Bronchial epithelial cell (primary cell): ENCODE measurements at places on chromosomes 12 and 14. TPM values are rescaled to one million over a fixed set of nuclear protein-coding genes. Genes with fewer than 3 reads are reported as not detected.

Gene KRT5
- 6,770 and 10,597 TPM in 2 replicates for total RNA-seq

DNA sequence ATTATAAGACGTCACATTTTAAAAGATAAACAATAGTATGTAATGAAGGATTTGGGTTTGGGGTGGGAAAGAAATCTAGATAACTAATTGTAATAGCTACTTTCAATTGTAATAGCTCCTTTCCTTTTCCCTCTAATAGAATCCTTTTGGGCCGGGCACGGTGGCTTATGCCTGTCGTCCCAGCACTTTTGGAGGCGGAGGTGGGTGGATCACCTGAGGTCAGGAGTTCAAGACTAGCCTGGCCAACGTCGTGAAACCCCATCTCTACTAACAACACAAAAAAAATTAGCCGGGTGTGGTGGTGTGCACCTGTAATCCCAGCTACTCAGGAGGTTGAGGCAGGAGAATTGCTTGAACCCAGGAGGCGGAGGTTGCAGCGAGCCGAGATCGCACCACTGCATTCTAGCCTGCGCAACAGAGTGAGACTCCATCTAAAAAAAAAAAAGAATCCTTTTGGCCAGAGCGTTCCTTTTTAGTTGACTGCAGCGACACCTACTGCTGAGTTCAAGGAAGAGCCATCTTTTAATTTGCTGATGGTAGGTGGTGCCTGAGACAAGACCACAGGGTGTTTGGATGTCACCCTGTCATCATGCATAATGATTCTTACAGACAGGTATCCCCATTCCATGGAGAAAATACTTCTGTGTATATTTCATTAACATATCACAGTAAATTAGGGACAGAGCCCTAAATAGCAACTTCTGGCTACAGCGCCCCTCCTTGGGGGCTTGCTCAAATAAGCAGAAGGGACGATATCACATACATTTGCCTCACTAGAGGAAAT is 79.5 kb downstream of the ARMH4 start:
- DNase-seq, result peak; percentile 65

DNA sequence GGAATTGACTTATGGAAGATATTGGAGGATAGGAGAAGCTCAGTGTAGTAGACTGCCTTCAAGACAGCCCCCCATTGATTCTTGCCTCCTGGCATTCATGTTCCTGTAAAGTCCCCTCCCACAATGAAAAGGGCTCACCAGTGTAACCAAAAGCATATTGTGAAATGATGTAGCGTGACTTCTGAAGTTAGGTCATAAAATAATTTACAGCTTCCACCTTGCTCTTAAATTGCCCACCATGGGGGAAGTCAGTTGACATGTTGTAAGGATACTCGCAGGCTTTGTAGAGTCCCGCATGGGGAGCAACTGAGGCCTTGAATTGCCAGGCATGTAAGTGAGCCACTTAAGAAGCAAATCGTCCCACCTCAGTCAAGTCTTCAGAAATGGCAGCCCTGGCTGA is 25.1 kb downstream of the GTSF1 start:
- DNase-seq, result no peak

DNA sequence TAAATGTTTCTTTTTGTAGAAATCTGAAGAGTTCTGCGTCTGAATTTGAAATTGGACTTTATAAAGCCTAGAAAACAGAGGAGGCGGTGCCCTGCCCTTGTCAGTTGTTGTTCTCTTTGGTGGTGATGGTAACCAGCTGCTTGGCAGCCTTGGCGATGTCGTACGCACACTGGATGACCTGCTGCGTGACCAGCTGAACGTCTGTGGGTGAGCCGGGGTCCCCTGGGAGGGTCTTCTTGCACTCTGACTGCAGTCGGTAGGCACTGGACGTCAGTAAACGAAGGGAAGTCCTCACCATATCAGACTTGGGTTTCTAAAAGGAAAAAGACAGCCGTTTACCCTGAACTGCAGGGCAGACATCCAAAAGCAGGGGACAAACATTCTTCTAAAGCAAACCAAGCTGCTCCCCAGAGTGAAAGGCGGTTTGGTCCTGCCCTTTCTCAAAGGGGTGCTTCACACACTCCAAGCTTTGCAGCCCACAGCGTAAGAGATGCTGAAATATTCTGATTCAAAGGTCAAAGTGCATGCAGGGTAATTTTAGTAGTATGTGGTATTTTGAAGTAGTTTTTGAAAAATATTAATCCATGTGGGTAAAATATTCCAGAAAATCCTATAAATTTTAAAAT is 32.9 kb downstream of the TCHP start:
- DNase-seq, result no peak

DNA sequence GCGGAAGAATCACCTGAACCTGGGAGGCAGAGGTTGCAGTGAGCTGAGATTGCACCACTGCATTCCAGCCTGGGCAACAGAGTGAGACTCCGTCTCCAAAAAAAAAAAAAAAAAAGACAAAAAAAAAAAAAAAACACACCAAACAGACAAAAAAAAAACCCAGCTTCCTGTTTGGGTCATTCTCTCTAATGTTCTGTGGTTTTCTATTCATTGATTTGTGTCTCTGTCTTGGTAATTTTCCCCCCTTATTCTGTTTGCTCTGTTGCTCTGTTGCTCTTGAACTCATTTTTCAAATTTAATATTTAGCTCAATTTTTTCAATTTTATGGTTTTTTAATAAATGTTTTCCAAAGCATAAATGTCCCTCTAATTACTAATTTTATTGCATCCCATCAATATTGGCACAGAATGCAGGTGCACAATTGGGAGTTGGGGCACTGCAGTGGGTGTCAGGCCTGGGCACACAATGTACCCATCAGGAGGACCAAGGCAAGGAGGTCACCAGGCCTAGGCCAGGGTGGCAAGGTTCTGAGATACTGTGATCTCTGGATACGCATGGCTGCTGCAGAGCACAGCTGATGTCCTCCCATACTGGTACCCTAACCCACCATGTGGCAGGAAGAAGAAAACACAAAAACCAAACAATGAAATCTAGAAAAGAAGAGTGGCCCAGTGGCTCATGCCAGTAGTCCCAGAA is 8.0 kb upstream of the GNPTAB start:
- DNase-seq, result no peak

DNA sequence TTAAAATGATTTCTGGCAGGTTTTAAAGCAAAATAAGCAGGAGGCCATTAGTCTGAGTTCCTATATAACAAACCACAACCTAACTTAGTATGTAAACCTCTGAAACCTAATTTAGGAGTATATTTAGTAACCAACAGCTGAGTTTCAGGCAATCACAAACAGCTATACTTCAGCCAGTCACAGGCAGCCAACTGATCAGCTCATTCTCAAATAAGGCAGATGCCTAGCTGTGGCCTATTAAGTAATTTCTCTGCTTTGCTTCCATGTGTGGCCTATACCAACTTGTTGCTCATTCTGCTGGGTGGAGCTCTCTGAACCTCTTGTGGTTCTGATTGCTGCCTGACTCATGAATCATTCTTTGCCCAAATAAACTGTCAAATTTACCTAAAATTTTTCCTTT is 408.9 kb upstream of the FBXO33 start:
- peak; percentile 6 for DNase-seq

GRCh38 chr14:49417790-49418189 is 168.4 kb downstream of the RPS29 start:
- DNase-seq, result no peak

Gene UTP20
- total RNA-seq, result 4.9 and 9.2 TPM in 2 replicates

Gene MED6
- total RNA-seq, result 31.6 and 33.4 TPM in 2 replicates

DNA sequence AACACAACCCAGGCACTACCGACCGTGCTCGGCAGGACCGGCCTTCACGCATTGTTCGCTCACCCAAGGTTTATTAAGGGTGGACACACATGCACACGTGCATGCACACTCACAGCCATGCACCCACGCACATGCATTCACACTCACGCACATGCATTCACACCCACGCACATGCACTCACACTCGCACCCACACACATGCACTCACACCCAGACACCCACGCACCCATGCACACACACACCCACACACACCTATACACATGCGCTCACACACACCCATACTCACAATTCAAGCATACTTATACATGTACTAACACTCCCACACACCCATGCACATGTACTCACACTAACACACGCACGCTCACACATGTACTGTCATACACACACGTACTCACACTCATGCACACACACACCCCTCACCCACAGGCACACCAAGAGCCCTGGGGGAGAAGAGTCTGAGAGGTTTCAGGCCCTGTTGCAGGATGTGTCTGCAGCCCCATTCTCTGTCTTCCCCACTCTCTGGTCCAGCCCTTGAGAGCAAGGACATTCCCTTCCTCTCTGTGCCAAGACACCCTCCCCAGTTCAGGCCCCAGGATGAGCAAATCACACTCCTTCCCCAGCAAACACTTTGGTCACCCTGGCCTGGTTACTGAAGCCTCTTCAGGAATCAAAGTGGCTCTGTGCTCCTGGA is 49.4 kb upstream of the BCL11B start:
- DNase-seq, result no peak

DNA sequence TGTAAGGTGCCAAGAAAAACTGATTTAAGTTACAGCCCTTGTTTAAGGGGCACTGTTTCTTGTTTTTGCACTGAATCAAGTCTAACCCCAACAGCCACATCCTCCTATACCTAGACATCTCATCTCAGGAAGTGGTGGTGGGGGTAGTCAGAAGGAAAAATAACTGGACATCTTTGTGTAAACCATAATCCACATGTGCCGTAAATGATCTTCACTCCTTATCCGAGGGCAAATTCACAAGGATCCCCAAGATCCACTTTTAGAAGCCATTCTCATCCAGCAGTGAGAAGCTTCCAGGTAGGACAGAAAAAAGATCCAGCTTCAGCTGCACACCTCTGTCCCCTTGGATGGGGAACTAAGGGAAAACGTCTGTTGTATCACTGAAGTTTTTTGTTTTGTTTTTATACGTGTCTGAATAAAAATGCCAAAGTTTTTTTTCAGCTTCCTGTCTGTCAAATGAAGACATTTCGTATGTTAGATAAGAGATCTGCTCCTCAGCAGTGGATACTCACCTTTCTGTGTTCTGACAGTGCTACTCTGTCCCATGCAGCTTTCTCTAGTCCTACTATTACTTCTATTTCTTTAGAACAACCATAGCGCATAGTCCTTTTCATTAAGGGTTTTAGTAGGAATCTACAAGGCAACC is 1.2 kb upstream of the PA2G4 start:
- no peak for DNase-seq

Gene POTEM
- not detected in 2 replicates for total RNA-seq

DNA sequence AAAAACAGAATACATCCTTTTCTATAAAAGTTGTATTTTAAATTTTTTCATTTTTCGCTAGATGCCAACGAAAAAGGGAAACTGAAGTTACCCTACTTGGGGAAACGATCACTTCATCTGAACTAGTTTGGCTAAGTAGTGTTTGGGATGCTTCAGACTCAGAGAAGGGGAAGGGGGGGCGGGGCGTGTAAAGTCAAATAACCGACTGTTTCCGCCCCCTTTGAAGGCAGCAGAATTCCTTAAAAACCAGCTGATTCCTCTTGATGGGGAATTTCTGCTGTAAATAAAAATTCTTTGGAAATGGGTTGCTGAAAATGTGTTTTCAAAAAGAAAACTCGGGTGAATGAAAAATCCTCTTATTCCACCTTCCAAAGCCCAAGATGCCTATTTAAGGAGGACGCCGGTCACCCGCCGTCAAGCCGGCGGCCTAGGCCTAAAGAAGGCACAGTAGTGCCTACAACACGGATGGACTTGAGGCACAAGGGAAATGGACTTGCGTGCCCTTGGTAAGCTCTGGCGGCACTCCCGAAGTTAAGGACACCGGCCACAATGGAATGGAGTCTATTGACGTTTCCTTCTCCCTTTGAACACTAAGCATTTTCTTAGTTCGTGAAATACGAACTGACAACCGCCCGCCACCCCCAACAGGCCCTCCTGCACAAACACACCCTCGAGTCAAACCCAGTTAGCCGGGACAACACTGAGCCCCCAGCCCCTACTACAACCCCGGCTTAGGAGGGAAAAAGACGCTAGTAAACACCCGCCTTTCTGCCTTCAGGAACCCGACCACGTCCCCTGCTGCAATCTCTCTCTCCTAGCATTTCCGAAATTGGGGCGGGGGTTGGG is 1.9 kb downstream of the ATXN2 start:
- peak; percentile 39 for DNase-seq

DNA sequence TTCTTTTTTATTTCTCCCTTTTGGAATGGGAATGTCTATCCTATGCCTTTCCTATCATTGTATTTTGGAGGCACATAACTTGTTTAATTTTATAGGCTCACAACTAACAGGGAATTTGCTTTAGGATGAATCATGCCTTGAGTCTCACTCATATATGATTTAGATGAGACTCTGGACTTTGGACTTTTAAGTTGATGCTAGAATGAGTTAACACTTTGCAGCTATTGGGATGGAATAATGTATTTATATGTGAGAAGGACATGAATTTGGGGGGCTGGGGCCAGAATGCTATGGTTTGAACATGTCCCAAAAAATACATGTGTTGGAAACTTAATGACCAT is 365.3 kb downstream of the ZFP36L1 start:
- DNase-seq, result no peak

Gene GAS2L3
- total RNA-seq, result 0.53 and 1.0 TPM in 2 replicates

- peak; percentile 74 for DNase-seq
These were observed 9.3 kb upstream of the USP15 start for GRCh38 chr12:62250671-62251608.

GRCh38 chr12:2083561-2083960 is 30.8 kb downstream of the CACNA1C start:
- DNase-seq, result no peak

Gene SDR9C7
- 0.26 and 4.9 TPM in 2 replicates for total RNA-seq

Gene CACNA1C
- not detected in 2 replicates for total RNA-seq

GRCh38 chr12:6828781-6829535 is 751 bp downstream of the P3H3 start:
- DNase-seq, result no peak

Gene SLC25A21
- total RNA-seq, result 0.53 and 0.64 TPM in 2 replicates

- peak; percentile 52 for DNase-seq
These were observed 26.7 kb downstream of the ST8SIA1 start for GRCh38 chr12:22307811-22308210.

DNA sequence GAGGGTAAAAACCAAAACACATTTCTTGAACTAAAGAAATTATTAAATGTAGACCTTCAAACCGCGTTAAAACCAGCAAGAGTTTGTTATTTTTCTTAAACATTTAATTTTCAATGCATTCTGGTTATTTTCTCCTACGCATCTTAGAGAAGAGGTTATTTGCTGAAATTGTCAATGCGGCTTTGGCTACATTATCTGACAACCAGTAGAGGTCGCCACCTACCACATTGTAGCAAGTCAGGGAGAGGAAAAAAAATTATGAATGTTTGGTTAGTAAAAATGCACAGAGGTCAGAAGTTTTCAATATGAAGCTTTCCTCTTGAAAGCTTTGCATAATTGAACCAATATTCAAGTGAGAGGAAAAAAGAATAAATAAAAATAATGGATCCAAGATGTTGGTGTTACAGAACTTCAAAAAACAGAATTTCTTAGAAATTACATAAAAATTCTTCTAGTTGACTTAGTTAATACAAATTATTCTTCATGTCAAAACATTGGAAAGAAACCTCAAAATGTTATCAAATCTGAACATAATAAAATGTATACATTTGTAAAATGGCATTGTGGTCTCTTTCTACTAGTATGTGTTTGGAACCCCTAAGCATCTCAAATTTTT is 159.4 kb upstream of the TMTC2 start:
- peak; percentile 67 for DNase-seq

- no peak for DNase-seq
These were observed 32.0 kb downstream of the PRKD1 start for GRCh38 chr14:29895591-29896083.

- DNase-seq, result no peak
These were observed at the start of gene MSI1 for GRCh38 chr12:120368789-120369602. Gene MSI1, minus strand, starts transcription at chr12:120369164. Its CDS starts 73 bp downstream, at chr12:120369091.

- no peak for DNase-seq
These were observed 74.4 kb upstream of the LRFN5 start for GRCh38 chr14:41532255-41532654.
